ENCODE measurements at places on chromosomes 6 and 20.

DNA sequence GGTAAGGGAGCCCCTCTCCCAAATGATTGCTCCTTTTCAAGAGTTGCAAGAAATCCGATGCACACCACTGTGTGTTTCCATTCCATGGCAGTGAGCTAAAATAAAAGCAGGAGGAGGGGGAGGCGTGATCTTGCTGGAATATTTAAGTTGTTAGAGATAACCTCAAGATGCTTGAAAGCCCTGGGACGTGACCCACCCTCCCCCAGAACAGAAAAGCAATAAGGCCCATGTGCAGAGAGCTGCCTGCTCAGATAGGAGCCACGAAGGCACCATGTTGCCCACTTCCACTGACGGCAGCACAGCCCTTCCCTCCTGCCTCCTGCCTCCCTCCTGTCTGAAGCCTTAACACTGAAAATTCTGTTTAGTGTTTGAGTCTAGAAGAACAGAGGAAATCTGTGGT is 432.6 kb upstream of the CDH4 start:
- no peak for DNase-seq

- no peak for DNase-seq
Measured at GRCh38 chr6:96465321-96465903, 56.2 kb upstream of the UFL1 start.

DNA sequence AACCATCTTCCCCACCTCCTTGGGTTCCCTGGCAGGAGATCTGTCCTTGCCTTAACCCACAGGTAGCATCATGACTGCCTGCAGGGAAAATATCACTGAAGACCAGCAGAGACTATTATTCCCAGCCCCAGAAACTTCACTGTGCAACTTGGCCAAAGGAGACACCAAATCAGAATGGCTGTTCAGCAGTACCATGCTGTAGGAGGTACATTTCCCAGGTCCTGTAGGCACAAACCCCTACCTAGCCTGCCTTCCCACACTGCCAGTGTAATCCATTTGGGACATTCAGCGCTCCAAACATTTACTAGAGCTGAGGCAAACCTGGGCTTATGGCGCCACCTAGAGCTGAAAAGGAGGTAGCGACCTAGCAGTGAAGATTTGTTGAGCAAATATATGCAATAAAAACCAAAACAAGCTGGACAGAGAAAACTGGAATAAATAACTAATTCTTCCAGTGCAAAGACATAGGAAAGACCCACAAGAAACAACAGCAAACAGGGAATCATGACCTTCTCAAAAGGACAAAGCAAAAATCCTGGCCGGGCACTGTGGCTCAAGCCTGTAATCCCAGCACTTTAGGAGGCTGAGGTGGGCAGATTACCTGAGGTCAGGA is 60.3 kb downstream of the VTA1 start:
- peak; percentile 50 for DNase-seq

GRCh38 chr6:121694389-121694788 is 258.9 kb downstream of the GJA1 start:
- DNase-seq: no peak

GRCh38 chr20:61288331-61288784 is 36.3 kb downstream of the CDH4 start:
- no peak for DNase-seq
